ENCODE measurements at places on chromosomes 6 and 20. TPM values are rescaled to one million over a fixed set of nuclear protein-coding genes. Genes with fewer than 3 reads are reported as not detected.

NCOA6 gene
- total RNA-seq = 16.1 TPM

HLA-DMA gene
- 1.3 TPM for total RNA-seq

ABHD16B gene
- total RNA-seq = not detected

BMP7 gene
- total RNA-seq = not detected

BTN1A1 gene
- total RNA-seq = not detected

DNA sequence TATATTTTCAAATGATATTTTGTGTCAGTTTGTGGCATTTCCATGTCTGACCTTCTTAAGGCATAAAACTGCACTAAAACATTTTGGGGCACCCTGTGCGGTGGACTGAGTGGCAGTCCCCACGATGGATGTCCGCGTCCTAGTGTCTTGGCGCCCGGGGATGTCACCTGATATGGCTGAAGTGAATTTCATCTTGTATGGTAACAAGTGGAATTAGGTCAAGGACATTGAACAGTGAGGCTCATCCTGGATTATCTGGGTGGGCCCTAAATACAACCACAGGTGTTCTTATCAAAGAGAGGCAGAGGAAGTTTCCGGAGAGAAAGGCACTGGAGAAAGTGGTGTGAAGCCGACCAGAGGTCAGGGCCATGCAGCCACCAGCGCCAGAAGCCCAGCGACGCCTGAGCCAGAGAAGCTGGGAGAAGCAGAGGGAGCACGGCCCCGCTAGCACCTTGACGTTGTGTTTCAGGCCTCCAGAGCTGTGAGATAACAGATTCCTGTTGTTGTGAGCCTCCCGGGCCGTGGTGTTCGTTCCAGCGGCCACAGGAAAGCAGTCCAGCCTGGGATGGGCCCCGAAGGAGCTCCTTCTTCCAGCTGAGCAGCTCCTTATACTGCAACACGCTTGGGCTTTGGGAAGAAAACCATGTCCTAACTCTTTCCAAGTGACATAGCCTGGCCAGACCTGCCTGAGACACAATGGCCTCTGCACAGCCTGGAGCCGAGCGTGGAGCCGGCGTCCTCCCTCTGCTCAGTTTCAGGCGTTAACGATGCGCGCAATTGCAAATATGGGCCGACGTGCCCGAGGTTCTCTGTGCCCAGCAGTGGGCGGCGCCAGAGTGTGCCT is 22.5 kb downstream of the THBS2 start:
- DNase-seq = no peak

DNA sequence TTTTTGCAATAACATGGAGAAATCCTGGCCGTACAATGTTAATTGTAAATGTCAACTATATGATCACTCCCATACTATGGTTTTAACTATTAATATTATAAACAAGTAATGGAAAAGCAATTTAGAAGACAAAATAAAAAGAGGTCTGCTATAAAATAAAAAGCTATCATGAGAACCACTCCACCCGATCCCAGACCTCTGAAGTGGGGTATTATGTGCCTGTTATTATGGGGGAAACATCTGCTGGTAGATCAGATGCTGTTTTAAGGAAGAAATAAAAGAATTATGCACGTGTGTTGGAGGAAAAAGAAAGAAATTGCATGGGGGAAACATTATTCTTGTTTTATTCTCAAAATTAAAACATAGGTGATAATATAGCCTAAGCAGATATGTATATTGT is 615.7 kb upstream of the ARID1B start:
- no peak for DNase-seq

- DNase-seq = peak; percentile 59
Observed at GRCh38 chr6:160041608-160042007, 72.7 kb downstream of the IGF2R start.

DNA sequence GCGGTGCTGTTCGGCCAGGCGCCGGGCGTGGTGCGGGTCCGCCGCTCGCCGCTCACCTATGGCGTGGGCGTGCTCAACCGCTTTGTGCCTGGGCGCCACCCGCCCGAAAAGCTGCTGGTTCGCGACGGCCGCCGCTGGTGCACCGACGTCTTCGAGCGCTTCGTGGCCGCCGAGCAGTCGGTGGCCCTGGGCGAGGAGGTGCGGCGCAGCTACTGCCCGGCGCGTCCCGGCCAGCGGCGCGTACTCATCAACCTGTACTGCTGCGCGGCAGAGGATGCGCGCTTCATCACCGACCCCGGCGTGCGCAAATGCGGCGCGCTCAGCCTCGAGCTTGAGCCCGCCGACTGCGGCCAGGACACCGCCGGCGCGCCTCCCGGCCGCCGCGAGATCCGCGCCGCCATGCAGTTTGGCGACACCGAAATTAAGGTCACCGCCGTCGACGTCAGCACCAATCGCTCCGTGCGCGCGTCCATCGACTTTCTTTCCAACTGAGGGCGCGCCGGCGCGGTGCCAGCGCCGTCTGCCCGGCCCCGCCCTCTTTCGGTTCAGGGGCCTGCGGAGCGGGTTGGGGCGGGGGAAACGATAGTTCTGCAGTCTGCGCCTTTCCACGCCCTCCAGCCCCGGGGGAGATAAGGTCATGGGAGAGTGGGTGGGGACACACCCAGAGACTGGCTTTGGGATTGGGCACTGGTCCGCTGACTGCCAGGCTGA is 15.7 kb downstream of the ADISSP start:
- DNase-seq = no peak

GRCh38 chr6:35603326-35604202 is 85.2 kb downstream of the FKBP5 start:
- DNase-seq = no peak

- no peak for DNase-seq
Observed at GRCh38 chr20:23241416-23241815, 109.2 kb upstream of the NXT1 start.

- no peak for DNase-seq
Observed at GRCh38 chr20:18091623-18092022, 33.9 kb upstream of the OVOL2 start.
